ENCODE measurements at places on chromosomes 11 and 22. TPM values are rescaled to one million over a fixed set of nuclear protein-coding genes. Genes with fewer than 3 reads are reported as not detected.

DNA sequence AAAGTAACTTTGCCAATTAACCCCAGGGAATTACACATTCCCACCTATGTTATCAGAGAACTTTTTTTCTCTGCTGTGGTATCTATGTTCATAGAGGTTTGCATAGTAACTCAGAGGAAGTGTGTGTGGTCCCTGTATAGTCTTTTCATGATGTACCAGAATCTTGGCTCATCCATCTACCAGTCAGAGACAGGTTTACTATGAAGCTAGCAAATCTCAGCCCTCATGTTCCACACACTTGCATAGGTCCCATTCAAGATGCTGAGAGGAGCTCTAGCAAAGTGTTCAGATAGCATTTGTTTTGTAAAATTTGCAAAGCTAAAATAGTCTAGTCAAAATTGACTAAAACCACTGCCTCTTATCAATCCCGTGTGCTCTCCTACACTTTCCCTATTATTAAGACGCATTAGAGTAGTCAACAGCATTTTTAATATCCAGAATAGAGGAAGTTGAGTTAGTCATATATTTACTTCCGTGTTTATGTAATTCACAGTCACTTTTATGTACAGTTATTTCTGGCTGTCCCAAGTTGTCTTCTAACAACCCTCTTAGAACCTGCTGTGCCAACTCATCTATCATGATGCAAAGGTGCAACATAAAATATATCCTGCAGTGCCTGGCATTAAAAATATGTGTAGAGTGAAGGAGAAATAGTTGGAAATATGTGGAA is 184.2 kb downstream of the FAM76B start:
- no peak for DNase-seq

The SYT8 gene
- total RNA-seq: 12.1 TPM

DNA sequence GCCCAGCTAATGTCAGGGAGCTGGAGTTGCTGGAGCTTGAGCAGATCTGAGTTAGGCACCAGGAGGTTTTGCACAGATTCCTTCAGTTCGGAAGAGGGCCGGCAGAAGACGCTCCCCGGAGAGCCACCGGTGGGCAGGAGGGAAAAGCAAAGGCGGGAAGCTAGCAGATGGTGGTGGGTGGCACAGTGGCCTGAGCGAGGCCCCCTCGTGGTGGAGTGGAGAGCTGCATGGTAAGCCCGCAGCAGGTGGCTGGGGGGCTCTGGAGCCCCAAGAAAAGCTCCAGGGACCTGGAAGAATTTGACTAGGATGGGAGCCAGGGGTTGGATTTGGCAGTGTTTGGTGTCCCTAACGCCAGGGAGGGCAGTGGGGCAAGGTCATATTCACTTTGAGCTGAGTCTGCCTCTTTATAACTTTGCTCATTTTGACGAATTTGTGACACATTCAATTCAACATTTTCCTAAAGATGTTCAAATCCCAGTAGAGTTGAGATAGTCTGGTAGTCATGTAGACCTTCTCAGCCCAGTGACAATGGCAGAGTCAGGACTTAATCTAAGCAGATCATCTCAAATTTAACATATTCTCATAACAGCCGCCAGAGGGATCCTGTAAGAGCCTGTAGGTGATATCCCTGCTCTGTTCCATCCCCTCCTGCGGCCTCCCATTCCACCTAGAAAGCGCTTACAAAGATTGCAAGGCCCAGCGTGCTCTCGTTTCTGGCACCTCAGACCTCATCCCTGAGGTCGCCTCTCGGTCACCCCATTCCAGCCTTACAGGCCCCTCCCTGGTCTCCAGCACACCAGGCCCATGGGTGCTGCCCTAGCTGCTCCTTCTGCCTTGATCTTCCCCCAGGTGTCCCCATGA is 57.9 kb downstream of the TRIM29 start:
- DNase-seq: no peak

The MFRP gene
- not detected for total RNA-seq

DNA sequence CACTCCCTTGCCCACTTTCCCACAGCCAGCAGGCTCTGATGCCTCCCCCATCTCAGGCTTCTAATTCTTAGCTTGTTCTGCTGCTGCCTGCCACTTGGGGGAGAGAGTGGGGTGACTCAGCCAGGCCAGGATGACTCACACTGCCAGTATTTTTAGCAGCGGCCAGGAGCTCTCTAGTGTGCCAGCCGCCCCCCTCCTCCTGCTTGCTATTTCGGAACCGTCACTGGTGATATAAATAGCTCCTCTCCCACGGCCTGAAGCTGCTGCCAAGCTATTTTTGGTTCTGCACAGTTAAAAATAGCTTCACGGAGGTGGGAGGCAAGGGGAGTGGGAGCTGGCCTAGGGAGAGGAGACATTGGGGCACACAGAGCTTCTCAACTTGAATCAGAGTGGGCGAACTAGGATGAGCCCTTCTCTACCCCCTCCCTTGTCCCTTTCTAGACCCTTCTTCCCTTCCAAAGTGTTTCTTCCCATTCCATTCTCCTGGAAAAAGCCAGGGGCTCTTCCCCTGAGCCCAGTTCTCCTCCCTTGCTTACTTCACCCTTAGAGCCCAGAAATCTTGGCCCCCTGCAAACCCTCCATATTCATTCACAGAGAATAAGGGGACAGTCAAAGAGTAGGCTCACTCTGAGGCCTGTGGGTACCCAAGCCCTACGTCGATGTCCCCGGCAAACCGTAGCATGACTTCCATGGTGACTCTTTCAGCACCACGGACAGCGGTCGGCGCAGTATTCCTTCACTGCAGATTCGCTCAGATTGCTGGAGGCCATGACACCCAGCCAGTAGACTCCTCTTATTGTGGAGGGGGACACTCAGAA is 2.5 kb upstream of the NPAS4 start:
- DNase-seq: no peak

DNA sequence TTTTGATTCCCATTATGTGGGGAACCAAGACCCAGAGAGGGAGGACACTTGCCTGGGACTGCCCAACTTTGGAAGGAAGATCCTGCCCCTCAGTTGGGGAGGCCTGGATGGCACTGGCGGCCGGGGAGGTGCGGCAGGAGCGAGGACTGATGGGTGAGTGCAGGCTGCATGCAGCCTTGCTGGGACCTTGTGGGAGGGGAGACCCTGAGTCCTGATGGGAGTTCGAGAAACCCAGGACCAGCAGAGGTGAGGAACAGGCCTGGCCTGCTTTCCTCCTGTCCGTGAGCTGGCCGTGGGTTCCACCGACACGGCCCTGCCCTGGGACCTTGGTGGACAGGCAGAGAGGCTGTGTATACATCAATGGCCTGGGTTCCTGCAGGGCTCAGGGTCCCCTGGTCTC is 19.3 kb upstream of the SMIM38 start:
- DNase-seq: no peak

- DNase-seq: no peak
Measured at GRCh38 chr22:48050836-48051235, 1288.4 kb downstream of the TBC1D22A start.

The PTPRCAP gene
- 9.2 TPM for total RNA-seq

DNA sequence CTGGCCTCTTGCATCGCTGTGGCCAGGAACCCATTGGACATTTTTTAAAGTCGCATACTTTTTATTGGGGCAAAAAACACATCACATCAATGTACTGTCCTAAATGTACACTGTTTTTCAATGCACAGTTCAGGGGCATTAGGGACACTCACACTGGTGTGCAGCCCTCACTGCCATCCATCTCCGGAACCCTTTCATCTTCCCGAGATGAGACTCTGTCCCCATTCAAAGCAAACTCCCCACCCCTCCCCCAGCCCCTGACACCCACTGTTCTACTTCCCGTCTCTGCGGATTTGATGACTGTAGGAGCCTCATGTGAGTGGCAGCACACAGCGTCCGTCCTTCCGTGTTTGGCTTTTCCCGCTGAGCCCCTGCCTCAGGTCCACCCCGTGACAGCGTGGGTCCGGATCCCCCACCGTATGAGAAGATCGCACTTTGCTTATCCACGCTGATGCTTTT is 41.8 kb upstream of the TH start:
- DNase-seq: peak; percentile 13

- DNase-seq: no peak
Measured at GRCh38 chr11:81870815-81871214, 862.8 kb downstream of the FAM181B start.

The ANO1 gene
- total RNA-seq: 95.0 TPM

All from breast epithelium (tissue), 4 donors.